ENCODE measurements at places on chromosomes 3 and 15.

DNA sequence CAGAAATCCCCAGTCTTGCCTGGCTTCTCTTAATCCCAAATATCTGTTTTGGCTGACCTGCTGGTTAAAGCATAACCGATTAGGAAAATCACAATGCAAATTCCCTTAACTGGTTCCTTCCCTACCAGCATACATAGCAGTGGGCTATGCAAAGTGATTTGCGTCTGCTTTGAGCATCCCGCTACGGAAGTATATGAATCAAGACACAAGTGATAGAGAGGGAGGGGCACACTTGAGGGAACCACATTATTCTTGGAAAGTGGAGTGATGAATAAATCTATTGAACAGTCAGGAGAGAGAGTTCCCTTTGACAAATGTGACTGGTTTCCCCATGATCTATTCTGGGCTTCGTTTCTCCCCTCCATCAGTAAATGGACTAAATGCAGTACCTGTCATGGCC, 119.6 kb upstream of the C15orf61 start:
- no peak for DNase-seq

- no peak for DNase-seq
Observed at GRCh38 chr3:139756529-139757103, 78.8 kb upstream of the NMNAT3 start.

DNA sequence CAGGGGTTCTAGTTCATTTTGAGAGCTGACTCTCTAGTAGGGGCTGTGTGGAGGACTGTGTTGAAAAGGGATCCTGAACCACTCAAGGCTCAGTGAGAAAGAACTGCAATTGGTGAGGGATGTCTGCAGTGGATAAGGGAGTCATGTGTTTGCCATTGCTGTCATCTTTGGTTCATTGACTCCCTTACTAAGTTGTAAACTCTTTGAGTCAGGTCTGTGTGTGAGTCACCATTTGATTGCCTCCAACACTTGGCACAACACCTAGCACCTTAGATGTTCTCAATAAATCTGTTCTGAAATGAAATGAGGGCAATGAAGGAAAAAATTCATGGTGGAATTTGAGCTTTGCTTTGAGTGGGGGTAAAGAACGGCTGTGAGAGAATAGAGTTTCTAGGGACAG, 51.7 kb downstream of the PLS1 start:
- DNase-seq: no peak

DNA sequence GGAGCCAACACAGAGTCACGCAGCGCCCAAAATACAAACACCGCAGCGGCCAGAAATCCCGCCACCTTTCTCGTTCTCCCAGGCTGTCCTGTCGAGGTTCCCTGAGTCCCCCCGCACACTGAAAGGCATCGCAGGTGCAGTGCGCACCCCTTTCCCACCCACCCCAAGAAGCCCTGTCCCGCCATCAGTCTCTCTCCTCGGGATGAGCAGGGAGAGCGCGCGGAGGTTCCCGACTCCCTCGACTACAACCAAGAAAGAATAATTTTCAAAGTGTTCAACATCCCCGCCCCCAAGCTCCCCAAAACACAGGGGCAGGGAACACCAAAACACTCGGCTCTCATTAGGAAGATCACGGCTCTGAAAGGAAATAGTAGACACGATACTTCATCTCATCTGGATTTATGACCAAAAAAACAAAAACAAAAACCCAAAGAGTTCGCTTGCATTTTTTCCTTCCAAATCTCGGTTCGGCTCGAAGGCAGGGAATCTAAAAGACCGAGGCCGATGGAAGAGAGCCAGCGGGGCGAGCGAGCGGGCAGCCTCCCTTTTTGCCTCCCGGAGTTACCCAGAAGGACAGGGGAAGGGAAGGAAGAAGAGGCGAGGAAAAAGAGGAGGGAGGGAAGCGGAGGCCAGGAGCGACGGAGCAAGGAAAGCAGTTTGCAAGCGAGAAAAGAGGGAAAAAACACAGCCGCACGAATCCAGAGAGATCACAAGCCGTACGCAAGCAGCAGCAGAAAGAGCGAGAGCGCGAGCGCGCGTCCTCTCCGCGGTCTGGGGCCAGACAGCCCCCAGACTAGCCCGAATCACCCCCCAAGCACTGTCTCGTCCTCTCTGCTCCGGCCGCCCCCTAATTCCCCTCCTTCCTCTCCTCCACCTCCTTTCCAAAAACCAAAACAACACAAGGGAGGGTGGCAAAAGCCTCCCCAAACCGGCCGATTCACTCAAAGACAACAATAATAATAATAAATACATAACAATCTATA, 808 bp downstream of the BCL6 start:
- no peak for DNase-seq

DNA sequence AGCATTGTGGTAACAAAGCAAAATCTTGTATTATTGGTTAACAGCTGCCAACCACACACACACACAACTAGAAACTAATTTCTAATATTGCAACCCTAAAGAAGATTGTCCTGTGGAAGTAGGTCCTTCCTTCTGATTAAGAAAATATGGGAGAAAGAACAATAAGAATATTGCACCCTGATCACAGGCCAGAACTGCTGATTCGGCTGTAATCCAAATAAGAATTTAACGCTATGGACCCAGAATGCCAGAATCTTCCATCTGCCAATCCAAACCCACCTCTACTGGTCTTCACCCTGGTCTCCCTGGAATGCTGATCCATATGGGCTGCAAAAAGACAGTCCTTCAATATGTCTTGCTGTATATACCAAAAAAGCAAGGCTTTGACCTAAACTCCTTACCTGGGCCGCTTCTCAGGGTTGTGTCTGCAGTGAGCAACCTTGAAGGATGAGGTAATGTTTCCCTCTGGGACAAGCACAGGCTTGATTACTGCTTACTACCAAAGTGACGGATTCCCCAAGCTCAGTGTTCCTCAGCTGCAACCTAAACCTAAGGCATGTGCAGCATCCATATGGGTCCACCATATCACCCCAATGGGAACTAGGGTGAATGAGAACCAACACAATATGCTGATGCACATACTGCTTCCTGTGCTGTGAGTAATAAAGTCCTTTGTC, 8.0 kb downstream of the CCDC14 start:
- DNase-seq: no peak

- peak; percentile 86 for DNase-seq
Observed at GRCh38 chr3:72234391-72234790, 449.4 kb upstream of the PROK2 start.

- no peak for DNase-seq
Observed at GRCh38 chr3:134618478-134619300, 32.1 kb downstream of the KY start.

GRCh38 chr3:137792626-137793271, 28.6 kb downstream of the SOX14 start:
- DNase-seq: no peak

- no peak for DNase-seq
Observed at GRCh38 chr3:30236011-30236410, 370.4 kb upstream of the TGFBR2 start.

- DNase-seq: no peak
Observed at GRCh38 chr15:33021806-33022389, 172.6 kb downstream of the FMN1 start.

- no peak for DNase-seq
Observed at GRCh38 chr15:92098869-92099268, 245.4 kb downstream of the SLCO3A1 start.

DNA sequence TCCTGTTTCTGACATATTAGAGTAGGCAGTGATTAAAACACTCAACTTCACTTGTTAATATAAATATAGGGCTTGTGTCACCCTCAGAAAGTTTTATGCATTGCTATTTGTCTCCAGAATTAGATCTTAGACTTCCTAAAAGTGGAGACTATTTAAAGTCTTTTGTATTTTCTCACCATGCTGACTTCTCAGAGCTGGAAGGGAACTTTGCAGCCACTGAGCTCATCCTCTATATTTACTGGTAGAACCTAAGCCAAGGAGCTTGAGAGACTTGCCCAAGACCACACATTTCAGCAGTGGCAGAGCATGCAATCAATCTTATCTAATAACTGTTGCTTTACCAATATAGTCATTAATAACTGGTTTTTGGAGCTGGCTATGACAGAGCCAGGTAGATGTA, 53.2 kb downstream of the STAC start:
- no peak for DNase-seq

- DNase-seq: no peak
Observed at GRCh38 chr15:86121568-86122225, 42.0 kb downstream of the AGBL1 start.

DNA sequence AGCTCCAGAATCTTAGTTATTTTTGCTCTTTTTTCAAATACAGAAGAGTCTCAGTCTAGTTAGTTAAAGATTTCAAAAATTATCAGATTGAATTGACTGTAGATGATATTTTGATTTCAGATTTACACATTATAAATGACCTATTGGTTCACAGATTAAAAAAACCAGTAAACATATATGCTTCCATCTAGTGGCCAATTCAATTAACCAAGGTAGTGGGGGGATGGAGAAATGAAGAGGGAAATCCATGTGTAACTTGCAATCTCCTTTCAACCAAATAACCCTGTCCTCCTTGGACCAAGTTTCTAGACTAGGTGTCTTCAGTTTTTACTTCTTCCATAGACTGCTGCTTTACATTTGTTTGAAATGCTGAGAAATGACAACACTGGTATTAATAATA, 789.8 kb downstream of the ROBO1 start:
- DNase-seq: no peak

DNA sequence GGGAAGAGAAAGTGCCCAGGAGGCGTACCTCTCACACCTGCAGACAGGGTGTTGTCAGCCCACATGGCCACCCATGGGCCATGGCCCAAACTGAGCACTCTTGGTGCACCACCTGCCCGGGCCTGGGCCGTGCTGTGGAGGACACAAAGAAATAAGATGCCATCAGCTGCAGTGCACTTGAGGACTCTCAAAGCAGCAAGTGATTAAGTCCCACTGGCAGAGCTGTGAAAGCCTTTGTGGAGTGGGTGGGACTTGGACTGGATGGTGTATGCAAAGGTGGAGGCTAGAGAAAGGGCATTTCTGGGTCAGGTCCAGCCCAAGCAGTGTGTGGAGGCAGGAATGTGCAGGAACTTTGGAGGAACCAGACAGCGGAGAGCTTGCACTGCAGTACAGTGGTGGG, 122.3 kb downstream of the MEGF11 start:
- no peak for DNase-seq

DNA sequence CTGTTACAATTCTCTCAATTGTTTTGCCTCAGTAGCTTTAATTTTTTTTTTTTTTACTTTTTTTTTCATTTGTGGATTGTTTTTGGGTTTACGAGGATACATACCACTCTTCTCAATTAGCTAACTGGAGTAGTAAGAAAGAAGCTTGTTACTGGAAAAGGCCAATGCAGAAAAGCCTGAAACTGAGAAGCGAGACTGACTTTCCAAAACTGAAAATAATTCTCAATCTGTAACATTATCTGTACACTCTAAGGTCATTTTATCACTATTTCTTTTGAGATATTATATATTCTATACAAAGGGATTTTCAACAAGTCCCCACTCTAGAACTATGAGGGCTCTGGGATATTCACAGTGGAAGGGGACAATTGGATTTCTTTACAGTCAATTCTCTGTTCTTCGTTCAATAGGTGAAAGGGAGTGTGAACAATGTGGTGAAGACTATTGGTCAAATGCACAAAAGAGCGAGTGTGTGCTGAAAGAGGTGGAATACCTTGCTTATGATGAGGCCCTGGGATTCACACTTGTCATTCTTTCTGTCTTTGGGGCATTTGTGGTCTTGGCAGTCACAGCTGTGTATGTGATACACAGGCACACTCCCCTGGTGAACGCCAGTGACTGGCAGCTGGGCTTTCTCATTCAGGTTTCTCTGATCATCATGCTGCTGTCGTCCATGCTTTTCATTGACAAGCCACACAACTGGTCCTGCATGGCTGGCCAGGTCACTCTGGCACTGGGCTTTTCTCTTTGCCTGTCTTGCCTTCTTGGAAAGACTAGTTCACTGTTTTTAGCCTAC, 83.9 kb upstream of the KCNAB1 start:
- DNase-seq: no peak

GRCh38 chr3:85589145-85589544, 630.4 kb downstream of the CADM2 start:
- peak; percentile 66 for DNase-seq

DNA sequence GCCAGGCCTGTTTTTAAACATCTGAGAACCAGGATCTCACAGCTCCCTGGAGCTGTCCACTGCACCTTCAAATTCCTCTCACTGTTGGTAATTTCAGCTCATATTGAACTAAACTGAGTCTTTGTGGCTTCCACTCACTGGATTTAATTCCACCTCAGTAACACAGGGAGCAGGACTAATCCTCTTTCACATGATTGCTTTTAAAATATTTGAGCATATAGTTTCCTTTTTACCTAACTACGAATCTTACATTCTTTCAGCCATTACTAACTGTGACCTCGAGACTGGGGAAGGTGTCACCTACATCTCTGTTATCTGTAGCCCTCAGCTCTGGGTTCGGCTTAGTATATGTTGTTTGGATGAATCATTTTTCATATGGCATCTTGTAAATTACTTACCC, 194.3 kb upstream of the C2CD4B start:
- no peak for DNase-seq

Data from stromal cell of bone marrow (primary cell).